ENCODE measurements at places on chromosomes 5 and 9.

DNA sequence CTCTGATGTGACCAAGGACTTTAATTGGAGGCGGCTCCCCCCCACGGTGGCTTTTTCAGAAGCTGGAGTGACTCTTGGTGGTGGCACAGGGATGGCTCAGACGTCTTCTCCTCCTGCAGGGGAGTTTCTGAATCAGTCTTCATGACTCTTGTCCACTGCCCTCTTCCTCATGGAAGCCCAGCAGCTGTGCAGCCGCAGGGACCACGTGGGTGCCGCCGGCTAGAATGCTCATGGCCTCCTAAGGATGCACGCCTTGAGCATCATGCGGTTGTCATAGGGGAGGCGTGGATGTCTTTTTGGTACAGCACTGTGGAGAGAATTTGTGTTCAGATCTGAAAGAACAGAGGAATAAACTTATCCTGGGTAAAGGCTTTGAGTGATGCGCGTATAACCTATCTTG is 1.3 kb downstream of the TEX53 start:
- DNase-seq, result no peak

DNA sequence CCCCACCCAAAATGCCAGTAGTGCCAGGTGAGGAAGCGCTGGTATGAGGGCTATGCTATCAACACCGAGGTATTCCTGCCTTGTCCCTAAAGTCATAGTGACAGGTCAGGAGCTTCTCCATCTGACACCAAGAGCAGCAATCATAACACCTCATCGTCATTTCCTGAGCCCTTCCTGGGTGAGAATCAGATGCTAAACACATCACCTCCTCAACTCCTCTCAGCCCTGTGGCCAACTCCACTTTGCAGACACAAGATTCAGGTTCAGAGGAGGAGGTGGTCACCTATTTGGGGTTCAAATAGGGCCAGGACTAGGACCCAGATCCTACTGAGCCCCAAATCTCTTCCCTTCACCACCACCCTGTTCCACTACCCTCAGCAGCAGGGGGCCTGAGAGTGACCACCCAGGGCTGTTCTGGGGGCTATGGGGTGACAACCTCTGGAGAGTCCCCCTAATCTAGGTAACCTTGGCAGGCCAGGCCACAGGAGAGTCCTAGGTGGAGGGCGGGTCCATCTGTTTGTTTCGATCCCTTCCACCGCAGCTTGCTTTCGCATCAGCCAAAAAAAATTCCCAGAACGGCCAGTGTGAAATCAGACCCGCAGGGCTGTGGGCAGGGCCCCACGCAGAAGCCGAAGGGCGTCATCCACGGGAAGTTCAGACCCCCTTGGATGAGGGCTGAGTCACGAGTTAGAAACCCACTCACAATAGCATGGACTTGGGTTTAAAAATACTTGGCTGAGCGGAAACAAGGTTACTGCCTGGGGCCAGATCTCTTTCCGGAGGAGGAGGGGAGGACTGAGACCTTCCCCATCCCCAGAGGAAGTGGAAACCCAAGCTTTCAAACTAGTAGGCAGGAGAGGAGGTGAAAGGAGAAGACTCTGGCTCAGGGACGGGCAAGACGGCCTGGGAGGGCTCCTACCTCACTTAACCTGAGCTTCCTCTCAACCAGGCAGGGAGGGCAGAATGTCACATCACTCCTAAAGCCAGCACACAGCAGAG is 8.7 kb downstream of the STK10 start:
- DNase-seq, result peak; percentile 46

- DNase-seq, result no peak
Measured at GRCh38 chr9:132032238-132032950, 47.3 kb downstream of the MED27 start.

- DNase-seq, result no peak
Measured at GRCh38 chr5:97004423-97005060, 68.7 kb downstream of the LNPEP start.

DNA sequence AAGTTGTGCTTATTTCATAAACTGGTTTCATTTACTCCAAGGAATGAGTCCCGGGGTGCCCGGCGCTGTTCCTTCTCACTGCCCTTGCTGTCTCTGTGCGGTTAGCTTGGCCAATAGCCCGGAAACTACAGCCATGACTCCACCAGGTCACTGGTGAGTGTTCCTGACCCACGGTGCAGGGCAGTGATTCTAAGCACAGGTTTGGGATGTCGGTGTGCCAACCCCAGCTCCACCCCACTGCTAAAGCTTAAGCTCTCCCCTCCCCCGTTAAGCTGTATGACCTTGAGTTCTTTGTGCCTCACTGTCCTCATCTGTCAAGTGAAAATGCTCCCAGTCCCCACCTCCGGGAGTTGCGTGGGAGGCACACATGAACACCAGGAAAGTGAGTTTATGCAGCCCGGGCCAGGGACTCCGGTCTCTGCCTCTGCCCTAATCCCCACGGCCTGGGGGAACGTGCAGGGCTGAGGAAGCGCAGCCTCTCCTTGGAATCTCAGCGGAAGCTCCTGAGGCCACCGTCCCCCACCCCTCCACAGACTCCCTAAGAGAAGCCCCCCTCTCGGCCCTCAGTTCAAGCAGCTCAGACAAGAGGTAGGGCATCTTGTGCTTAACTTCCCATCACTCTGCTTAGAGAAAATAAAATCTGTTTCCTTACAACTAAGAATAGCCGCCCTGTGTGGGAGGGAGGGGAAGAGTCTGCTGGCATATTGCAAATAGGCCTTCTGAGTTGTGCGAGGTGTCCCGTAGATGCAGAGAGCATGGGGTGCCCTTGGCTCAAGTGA is 92.0 kb upstream of the RAI14 start:
- peak; percentile 79 for DNase-seq

DNA sequence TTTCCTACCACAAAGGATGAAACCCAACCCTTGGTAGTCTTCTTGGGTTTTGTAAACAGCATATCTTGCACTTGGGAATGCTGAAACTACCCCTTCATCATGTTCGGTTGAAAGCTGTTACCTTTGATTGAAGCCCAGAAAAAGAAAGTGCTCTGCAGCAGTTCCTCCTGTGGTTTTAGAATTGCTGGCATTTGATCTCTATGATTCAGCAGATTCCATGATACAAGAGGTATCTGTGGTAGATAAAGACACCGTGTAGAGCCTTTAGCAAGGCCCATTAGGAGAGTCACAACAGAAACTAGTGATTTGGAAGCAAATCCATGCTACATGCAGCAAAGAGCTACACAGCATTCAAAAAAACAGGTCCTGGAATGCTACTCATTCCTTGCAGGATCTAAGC is 557.0 kb downstream of the TLE1 start:
- DNase-seq, result peak; percentile 11

GRCh38 chr5:167451076-167451475 is 840.4 kb upstream of the WWC1 start:
- no peak for DNase-seq

- no peak for DNase-seq
Measured at GRCh38 chr5:74935752-74936091, 69.5 kb upstream of the FAM169A start.

GRCh38 chr9:89304834-89305188 is 6.2 kb upstream of the CKS2 start:
- no peak for DNase-seq

DNA sequence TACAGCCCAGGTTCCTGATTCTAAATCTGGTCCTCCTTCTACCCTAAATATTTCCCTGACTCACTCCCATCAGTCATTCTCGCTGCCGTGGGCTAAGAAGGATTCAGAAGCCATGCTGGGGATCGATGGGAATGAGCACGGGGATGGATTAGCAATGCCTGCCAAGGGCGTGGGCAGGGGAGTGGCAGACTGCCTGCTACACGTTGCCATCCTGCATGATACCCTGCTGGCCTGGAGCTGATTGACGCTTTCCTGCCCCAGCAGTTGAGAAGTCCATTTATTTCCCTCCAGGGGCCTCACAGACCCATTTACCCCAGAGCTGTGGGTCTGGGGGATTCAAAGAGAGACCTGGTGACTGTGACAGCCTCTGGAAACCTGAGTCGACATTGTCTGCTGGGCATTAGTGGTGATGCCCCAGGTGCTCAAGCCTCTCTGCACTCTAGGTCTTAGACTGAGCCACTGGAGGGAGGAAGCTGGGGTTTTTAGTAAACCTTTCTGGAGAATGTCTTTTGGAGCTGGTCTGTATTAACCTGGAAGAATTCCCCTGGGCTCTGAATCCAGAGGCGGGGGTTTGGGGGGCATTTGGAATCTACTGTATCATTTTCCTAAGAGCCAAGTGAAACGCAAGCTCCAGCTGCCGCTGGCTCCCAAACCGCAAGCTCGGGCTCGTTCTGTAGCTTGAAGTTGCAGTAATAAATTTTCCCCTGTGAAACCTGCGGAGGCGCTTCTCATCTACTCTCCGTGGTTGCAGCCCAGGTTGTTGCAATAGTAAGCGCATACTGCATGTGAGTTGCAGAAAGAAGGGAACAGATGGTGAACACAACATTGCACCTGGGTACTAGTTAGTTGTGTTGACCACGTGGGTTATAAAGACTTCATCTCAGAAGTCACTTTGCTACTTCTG is 76.3 kb upstream of the RAPGEF1 start:
- DNase-seq, result no peak

DNA sequence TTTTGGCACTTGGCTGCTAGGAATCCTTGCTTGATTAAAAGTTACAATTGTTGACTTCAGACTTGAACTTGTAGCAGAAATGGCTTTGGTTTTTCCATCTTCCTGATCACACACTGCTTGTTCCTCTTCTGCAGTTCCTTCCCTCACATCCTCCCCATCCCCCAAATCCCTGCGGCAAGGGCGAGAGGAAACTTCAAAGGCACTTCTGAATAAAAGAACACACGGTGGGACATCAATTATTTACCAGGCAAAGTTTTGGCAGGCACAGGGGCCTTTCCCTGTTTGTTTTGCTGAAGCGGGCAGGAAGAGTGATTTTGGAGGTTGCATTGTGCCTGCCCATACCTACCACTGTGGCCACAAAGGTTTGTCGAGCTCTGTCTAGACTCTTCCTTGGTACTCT is 260.9 kb downstream of the KIF4B start:
- DNase-seq, result no peak

DNA sequence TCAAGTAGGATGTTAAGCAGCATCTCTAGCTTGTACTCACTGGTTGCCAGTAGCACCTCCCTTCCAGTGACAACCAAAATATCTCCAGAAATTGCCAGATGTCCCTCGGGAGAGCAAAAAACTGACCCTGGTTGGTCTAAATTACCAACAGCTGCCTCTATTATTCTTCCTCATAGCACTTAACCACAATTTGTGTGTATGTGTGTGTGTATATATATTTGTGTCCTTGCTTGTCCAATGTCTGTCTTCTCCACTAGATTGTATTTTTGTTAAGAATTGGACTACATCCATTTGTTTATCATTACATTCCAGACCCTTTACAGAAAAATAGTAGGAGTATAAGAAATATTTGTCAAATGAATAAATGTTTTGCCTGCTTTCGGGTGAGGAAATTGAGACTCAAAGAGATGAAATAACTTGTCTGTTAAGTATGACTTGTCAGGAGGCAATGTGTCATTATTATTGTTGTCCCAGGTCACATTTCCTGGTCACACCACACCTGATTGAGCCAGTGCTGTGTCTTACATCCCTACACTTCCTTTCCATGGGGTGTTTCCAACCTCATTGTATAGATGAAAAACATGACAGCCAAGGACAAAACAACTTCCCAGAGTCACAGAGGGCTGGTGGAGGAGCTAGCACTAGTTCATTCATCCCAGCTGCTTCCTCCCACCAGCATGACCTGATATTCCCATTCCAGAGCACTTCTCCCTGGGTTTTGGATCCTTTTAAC is 11.4 kb upstream of the GRPEL2 start:
- DNase-seq, result peak; percentile 59

DNA sequence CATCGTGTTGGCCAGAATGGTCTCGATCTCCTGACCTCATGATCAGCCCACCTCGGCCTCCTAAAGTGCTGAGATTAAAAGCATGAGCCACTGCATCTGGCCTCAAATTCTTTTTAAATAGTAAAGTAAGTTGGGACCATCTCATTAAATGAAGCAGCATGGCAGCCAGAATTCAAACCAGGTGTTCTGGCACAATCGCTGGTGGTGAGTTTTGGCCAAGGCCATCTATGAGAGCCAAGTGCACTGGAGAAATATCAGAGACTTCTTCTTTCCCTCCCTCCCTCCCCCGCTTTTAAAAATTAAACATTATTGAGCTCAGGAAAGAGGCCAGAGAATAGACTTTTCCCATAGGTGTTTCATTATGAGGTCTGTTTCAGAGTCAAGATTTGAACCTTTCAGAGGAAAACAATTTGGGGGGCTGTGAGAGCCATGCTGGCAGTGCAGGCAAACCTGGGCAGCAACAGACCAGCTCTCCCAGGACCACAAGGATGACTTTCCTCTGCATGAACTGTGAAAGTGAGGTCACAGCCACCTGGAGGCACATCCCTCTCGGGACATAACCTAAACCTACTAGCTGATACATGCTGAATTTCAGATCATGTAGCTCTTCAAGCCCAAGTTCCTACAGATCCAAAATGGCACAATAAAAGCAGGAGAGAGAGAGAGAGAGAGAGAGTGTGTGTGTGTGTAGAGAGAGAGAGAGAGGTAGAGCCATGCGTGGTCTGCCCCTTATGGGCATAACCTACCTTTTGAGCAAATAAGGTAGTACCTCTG is 94.6 kb upstream of the DMRT1 start:
- no peak for DNase-seq

DNA sequence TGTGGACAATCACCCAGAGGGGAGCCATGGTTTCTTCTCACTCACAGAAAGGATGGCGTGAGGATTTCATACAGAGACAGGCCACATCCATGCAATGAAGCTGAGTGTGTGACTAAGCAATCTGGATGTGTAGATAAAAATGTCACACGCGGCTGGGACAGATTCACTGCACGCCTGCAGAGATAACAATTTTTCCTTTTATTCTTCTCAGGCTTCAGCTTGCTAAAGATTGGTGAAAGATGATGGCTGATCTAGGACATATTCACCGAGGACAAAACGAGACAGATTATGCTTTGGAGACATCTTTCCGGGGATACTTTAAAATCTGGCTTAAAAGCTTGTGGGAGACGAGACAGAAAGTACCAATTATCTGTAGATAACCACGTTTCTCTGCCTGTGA is 313.9 kb upstream of the TRPC7 start:
- no peak for DNase-seq

DNA sequence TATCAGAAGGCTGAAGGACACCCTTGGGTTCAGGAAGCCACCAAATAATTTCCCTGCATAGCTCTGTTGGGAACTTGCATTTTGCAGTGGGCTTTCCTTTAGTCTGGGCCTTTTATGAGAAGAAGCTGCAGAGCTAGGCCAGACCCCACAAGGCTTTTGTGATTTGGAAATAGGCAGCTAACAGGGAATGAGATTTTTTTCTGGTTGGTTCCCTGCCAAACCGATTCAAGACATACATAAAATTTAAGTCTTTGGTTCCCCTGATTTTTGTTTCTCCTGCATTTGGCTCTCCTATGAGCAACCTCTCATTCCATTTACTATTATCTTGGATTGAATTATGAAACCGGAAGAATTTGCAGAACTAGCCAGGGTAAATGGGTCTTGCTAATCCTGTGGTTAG is 81.5 kb upstream of the PTCH1 start:
- no peak for DNase-seq

- no peak for DNase-seq
Measured at GRCh38 chr5:5347442-5347841, 75.0 kb upstream of the ICE1 start.
